ENCODE measurements at places on chromosomes 12 and 14.

DNA sequence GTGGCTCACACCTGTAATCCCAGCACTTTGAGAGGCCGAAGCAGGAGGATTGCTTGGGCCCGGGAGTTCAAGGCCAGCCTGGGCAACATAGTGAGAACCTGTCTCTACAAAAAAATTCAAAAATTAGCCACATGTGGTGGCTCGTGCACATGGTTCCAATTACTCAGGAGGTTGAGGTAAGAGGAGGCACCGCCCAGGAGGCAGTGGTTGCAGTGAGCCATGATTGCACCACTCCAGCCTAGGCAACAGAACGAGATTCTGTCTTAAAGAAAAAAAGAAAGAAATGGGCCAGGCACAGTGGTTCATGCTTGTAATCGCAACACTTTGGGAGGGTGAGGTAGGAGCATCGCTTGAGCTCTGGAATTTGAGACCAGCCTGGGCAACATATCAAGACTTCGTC lies 33.5 kb downstream of the MAP1LC3B2 start:
- no peak for DNase-seq

- DNase-seq = peak; percentile 45
Observed at GRCh38 chr14:21852061-21852664, 178.5 kb upstream of the OR4E1 start.

- no peak for DNase-seq
Observed at GRCh38 chr12:116968986-116969385, 58.2 kb downstream of the FBXW8 start.

GRCh38 chr12:100987552-100988521 lies 193.3 kb downstream of the ANO4 start:
- no peak for DNase-seq

DNA sequence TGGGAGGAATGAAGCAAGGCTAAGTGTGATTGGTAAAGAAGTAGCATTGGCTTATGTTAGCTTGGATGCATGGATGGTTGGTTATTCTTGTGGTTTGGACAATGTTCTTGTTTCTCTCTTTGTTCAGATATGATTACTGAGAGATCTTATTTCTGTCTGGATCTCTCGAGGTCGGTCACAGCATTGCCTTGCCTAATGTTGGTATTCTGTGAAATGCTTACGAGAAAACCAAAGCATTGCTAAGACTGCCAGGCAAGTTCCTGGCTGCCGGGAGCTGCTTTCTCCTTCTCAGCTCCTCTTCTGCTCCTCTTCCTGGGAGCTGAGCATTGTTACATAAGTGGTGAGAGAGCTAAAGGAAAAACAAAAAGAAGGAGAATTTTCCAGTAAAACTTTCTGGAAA lies 7.4 kb upstream of the RND1 start:
- DNase-seq = no peak

DNA sequence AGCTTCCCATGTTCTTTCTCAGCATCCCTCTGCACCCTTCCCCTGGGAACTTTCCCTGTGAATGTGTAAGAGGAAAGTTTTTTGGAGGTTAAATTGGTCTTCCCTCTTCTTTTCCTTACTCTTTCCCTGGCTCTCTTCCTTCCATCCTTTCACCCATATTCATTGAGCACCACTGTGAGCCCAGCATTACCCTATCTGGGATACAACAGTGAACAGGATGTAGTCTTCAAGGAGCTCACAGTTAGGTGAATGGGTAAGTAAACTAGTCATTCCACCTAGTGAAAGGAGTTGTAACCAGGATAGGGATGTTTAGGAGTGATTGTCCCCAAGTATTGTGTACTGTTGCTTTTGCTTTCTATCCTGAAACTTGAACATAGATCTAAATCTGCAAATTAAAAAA lies 123.8 kb downstream of the MYRFL start:
- DNase-seq = no peak

DNA sequence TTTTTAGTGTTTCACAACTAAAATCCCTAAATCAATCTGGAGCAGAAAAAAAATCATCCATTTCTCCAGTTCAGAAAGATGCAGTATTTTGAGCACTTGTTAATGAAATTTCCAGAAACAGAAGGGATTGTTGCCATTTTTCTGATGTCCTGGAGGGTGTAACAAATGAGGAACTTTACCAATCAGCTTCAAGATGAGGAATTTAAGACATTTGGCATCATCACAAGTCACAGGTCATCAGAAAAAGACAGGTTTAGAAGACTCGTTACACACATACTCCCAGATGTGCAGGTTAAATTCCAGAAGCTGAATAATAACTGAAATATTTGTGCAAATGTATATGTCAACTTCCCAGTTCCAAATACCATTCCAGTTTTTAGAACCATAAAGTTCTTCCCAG lies 482 bp upstream of the PSMC1 start:
- DNase-seq = no peak

DNA sequence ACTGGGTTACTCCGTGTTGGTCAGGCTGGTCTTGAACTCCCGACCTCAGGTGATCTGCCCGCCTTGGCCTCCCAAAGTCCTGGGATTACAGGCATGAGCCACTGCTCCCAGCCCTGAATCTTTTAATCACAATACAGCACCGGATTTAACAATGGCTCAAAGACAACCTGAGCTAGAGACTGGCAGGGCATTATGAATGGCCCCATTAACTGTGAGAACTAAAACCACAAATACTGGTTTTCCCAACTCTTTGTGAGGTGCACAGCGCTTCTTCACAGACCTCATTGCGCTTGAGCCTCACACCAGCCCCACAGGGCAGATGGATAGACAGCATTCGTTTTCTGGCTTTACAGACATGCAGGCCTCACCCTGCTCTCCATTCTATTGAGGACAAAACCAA lies 107.0 kb upstream of the FKBP4 start:
- no peak for DNase-seq

- DNase-seq = no peak
Observed at GRCh38 chr14:86027144-86027543, 497.2 kb downstream of the FLRT2 start.

DNA sequence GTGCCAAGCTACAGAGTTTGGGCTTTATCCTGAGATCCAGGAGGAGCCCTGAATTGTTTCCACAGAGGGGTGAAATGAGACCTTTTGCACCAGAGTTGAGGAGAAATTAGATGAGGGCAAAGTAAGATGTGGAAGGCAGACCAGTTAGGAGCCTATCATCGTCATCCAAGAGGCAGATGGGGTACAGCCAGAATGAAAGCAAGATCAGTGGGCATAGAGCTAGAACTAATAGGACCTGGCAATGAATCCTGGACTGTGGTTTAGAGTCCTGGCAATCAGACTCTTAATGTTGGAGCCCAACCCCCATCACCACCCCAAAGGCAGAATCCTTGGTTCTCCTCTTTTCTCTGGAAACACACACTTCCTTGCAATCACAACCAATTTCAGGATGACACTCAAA lies 166.6 kb upstream of the HMGA2 start:
- DNase-seq = no peak

DNA sequence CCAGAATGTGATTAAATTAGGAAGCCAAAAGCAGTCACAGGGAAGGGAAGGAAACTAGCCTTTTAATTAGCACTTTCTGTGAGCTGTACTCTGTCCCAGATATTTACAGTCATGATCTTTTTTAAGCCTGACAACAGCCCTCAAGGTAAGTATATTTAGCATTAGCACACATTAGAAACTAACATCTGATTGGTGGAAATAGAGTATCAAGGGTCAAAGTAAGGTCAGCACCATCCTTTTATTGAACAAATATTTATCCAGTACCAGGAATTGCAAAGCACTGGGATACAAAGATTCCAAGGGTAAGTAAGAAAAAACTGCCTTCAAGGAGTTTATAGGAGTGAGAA lies 28.2 kb downstream of the RPGRIP1 start:
- DNase-seq = no peak

DNA sequence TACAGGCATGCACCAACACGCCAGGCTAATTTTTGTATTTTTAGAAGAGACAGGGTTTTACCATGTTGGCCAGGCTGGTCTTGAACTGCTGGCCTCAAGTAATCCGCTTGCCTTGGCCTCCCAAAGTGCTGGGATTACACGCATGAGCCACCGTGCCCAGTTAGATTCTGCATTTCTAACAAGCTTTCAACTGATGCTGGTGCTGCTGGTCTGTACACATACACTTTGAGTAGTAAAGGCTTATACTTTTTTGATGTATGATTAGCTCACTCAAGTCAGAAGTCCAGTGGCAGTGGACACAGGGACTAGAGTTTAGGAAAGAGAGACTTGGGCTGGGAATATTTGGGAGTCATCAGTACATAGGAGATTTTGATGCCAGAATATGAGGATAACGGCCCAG lies 2.2 kb upstream of the TBC1D15 start:
- DNase-seq = no peak

DNA sequence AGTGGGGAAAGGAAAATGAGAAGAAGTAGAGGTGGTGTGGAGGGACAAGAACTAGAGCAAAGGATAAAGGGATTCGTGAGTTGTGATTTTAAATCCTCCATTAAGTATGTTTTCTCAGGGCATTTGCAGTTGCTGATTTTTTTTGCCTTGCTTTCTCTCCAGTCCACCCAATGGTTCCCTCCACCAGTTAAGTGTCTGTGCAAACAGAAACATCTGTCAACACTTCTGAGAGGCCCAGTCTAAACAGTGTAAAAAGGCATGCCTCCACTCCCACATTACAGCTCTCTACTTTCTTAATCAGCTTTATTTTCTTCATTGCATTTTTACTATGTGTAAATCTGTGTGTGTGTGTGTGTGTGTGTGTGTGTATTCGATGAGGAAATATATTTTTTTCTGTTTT lies 141.2 kb downstream of the PPFIA2 start:
- DNase-seq = no peak

Measured in Panc1 (cell line).